NCI-H524 (cell line): ENCODE measurements at places on chromosomes 6 and 20.

GRCh38 chr20:1437235-1437904, 29.3 kb downstream of the NSFL1C start:
- peak; percentile 24 for DNase-seq

DNA sequence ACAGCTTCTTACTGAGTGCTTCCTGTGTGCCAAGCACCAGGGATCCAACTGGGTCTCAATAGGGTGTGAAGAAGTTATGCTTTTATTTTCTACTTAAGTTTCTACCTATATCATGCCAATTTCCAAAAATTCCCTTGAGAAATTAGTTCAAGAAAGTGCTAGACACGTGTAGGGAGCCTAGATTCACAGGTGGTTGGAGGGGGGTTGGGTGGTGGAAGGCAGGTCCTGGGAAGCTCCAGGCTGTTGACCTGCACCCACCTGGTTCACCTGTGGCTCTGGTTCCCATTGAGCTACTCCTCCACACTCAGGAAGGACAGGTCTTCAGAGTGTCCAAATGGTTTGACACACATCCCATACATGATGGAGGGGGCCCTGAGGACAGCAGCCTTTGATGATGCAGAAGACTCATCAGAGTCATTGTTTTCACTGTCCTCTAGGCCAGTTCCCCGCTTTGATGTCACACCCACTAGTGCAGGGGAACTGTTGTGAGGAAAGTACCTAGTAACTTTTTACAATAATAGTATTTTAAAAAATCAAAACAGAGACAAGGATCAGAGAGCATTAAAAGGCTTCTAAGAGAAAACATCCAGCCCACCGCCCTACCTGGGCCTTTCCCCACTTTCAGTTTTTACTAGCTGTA, 39.8 kb upstream of the MYL9 start:
- no peak for DNase-seq

GRCh38 chr6:91276315-91276714, 689.4 kb upstream of the MAP3K7 start:
- peak; percentile 42 for DNase-seq

DNA sequence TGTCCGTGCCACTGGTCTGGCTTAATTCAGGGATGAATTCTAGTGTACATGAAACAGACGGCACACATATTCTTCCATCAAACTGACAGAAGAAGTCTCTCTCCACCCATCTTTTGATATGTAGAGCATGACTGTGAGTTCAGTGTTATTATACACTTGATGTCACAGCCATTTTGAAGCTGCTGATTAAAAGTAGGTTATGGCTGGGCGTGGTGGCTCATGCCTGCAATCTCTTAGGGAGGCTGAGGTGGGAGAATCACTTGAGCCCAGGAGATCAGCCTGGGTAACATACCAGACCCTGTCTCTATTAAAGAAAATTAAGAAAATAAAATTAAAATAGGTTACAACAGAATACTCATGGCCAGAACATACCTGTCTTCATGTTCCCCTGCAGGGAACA, 20.7 kb downstream of the C6orf15 start:
- no peak for DNase-seq

- no peak for DNase-seq
Measured at GRCh38 chr6:155936551-155936950, 480.9 kb upstream of the NOX3 start.

GRCh38 chr6:97977084-97977483, 694.1 kb upstream of the MMS22L start:
- no peak for DNase-seq

DNA sequence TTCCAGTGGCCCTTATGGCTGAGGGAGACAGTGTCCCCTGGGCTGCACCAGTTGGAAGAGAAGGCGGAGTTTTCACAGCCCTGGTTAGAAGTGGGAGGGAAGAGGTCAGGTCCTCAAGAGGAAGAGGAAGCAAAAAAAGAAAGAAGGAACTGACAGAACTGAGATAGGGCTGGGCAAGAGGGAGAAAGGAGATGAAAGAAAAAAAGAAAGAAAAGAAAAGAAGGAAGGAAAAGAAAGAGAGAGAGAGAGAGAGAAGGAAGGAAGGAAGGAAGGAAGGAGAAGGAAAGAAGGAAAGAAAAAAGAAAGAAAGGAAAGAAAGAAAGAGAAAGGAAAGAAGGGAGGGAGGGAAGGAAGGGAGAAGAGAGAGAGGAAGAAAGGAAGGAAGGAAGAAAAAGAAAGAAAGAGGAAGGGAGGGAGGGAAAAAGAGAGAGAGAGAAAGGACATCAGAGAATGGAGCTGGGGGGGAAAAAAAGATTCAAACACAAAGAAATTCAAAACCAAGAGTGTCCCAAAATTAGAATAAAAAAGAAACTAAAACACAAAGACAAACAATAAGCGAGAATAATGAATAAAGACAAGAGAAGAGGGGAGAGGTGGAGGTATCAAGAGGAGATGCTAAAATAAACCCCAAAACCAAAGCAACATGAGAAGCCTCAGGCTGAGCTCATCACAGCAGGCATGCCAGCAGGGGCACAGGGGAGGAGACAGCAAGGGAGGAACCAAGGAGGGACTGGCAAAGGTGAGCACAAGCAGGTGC, 5.3 kb upstream of the FUCA2 start:
- DNase-seq: no peak

DNA sequence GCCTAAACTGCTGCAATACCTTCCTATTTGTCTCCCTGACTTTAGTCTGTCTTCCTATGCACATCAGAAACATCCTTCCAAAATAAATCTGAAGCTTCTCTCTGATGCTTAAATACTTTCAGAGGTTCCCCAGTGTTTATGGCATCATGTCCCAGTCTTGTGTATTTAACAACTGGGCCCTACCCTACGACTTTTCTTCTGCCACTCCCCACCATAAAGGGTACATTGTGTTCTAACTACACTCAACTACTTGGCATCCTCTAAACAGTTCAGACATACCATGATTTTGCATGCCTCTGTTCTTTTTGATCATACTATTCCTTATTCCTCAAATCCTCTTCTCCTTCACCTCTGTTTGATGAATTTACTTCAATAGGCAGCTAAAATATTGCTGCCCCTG, 143.0 kb upstream of the KCNK16 start:
- no peak for DNase-seq

GRCh38 chr20:48908656-48909319, 12.7 kb upstream of the ARFGEF2 start:
- no peak for DNase-seq

DNA sequence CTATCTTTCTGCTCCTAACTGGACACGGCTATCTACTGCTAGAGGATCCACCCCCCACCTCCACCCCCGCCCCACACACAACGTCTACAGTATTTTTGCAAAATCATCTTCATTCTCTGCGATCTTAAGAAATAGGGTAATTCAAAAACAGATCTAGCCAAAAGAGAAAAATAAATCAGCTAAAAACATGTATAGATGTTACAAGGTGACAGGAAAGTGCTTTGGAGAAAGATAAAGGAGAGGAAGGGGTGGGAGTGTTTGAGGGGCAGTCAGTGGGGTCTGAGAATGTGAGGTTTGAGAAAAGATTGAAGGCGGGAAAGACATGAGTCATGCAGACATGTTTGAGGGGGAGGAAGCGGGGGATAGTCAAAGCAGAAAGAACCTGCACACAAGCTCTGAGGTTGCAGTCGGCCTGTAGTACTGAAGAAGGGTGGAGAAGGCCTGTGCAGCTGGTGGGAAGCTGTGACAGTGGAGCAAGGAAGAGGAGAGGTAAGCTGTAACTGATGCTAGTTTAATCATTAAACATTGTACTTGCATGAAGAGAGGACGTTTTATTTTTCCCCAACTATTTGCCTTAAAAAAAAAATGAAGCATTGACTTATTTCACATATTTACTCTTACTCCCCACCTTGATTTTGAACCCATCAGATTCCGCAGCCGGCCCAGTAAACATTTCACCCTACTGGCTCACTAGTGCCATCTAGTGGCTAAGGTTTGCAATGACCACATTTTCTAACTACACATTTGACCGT, 332.6 kb downstream of the ADGRB3 start:
- peak; percentile 36 for DNase-seq

DNA sequence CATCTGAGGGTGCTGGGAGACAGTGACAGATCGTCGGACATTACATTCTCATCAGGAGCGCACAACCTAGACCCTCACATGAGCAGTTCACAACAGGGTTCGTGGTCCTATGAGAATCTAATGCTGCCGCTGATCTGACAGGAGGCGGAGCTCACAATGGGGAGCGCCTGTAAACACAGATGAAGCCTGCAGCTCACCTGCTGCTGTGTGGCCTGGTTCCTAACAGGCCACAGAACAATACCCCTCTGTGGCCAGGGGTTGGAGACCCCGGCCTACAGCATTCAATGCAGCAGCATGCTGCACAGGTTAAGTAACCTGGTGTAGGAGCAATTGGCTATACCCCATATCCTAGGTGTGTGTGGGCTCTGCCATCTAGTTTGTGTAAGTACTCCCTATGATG, 19.5 kb downstream of the ANKRD60 start:
- DNase-seq: no peak

GRCh38 chr20:6768228-6769140, 998 bp downstream of the BMP2 start:
- DNase-seq: no peak

DNA sequence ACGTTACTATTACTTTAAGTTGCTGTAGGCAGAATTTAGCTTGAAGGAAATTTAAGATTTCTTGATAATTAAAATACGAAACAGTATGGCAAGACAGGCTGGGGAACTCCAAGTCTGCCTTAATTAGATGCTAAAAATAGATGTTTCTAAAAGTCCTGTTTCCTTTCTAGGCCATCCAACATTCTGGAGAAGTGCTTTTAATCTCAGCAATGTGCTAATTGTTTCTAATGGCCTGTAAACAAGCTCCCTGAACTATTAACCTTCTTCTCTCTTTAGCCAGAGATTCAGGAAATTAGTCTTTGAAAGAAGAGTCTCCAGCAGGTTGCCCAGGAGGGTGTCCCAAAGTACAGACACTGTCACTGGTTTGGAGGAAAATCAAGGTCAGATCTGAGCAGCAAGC, 677.3 kb upstream of the AGPAT4 start:
- DNase-seq: no peak

GRCh38 chr6:26003102-26003694, 40.6 kb downstream of the TRIM38 start:
- peak; percentile 62 for DNase-seq

DNA sequence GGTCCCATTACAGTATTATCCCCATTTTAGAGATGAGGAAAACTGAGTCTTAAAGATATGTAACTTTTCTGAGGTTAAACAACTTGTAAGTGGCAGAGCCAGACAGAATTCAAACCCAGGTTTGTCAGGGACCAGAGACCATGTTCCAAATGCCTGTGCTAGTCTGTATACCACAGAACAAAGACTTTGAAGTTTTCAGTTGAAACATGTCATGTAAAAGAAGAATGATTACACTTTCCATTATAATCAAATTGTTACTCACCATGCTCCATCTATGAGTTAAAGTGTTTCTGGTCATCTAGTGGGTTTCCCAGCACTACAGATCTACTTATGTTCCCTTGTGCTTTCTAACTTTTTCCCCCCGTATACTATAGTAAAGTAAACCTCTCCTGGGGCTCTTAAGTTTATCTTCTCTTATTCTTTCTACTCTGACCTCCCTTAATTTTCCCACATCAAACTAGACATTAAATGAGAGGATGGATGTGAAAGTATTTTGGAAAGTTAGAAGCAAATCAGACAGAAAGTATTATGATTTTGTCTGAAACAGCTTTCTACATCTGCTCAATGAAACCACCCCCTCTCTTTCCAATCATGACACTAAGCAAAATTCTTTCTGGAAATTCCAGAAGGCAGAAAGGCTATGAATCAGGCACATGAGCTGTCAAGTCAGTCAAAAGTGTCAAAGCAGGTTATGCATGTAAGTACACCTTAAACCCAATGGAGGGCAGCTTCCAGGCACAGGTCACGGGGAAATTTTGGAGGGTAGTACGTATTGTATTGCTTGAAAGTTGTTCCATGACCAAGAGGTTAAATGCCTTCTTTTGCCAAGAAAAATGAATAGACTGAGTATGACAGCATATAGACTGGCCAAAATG, 132.7 kb upstream of the MAP3K7 start:
- DNase-seq: no peak

DNA sequence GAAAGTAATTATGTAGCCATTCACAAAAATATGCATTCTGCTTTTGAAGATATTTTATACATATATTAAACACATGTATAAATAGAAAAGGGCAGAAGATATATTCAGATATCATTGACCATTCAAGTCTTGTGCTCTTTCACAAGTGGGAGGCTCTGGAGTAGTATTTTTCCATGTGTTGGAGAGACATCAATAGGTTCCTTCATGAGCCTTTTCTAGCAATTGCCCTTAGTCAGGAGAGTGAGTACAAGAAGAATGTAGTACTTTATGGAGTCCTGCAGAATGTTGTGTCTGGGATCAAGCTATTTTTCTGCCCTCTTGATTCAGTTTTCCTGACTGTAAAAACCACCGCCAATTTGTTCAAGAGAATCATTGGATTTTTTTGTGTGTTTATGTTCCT, 117.9 kb downstream of the LRRC1 start:
- DNase-seq: no peak

DNA sequence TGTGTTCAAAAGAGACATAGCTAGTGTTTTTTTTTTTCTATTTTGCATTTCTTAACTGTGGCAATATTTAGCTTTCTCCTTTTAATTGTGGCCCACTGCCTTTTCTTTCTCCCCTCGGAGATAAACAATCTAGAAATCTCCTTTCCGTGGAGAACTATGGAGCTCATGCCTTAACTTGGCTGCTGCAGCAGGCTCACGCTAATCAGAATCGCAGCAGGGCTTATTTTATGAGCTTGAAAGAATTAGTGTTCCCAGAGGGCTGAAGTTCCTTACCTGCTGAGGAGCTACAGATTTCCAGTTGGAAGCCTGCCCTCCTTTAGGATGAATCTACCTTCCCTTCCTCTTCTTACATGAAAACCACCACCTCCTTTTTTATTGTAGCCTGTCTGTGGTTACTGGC, 35.6 kb downstream of the CTNNBL1 start:
- DNase-seq: peak; percentile 71

DNA sequence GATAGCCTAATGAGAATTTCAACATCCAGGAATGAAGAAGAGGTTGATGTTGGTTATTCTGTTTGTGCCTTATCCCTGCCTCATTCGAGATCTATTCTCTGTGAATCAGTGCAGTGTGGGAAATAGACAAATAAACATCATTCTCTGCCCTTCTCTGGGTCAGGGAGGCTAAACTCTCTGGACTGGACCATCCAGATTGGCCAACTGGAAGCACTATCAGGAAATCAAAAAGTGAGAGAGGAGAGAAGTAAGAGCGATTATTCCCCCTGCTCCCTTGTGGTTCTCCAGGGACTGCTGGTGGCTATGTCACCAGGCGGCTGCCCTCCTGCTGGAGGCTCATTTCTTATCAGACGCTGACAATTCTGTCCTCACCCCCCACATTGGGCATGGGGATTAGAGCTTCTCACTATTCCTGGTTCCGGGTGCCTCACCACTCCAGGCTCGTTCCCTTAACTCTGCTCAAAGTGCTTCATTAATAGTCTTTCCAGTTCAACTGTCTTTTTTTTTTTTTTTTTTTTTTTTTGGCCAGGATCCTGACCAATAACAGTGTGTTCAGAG, 201.7 kb upstream of the RREB1 start:
- no peak for DNase-seq
